ENCODE measurements at places on chromosomes 4 and X.

- no peak for DNase-seq
Measured at GRCh38 chrX:38639730-38640129, 78.4 kb downstream of the TSPAN7 start.

DNA sequence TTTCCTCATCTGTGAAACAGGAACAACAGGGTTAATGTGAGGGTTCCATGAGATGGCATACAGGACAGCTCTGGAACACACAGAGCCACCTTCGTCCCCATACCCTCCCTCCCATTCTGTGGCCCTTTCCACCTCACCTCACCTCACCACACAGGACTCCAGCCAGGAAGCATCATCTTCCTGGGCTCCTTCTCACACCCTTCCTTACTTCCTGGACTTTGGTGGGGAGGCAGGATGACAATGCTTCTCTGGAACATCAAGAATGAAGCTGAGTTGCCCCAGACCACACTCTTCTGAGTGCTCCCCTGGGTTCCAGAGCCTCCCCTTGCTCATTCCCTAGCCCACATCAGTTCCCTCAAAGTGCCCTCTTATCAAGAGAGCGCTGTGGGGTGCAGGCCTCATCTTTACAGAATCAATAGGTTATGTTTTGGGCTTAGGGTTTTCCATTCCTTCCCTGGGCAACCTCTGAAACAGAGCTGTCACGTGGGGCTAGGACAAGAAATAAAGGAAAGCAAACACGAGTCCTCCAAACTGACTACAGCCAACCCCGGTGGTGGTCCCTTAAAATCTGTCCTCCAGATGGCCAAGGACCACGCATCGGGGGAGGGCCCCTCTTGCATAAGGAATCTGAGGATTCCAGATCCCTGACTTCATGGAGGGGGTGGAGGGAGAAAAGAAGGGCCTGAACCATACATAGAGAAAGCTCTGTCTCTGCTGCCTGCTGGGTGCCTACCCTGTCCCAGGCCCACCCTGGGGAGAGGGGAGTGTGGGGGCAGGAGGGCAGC, 74.4 kb upstream of the ATP6AP2 start:
- no peak for DNase-seq

GRCh38 chr4:83490876-83491450, 6.1 kb upstream of the ABRAXAS1 start:
- DNase-seq, result no peak

DNA sequence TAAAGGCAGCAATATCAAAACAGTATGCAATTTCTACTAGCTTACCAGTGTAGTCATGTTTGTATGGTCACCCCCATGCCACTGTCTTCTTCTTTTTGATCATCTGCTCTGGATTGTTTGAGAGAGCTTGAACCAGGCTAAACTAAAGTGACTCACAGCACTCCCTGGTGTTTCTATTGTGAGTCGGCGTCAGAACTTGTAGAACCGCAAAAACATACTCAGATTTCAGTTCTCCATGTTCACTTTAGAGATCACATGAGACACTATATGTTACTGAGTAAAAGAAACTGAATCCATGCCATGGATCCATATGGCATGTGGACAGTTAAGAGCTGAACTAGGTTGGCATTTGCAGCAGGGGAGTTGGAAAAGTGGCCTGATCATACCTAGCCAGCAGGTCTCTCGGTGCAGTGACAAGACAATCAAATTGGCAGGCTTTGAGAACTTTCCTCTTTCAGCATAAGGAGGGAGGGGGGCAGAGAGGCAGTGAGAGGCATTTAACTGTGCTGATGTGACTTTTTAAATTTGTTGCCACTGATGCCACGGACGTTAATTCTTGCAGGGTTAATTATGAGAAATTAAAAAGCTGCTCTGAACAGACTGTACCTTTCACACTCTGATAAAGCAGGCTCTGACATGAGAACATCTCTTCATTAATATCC, 88.4 kb downstream of the AFF2 start:
- DNase-seq, result no peak

GRCh38 chr4:98570151-98570797, 88.1 kb downstream of the TSPAN5 start:
- DNase-seq, result no peak

GRCh38 chrX:69424161-69424560, 80.0 kb upstream of the NALF2 start:
- DNase-seq, result no peak

GRCh38 chrX:3348191-3348590, 1.7 kb upstream of the MXRA5 start:
- no peak for DNase-seq

DNA sequence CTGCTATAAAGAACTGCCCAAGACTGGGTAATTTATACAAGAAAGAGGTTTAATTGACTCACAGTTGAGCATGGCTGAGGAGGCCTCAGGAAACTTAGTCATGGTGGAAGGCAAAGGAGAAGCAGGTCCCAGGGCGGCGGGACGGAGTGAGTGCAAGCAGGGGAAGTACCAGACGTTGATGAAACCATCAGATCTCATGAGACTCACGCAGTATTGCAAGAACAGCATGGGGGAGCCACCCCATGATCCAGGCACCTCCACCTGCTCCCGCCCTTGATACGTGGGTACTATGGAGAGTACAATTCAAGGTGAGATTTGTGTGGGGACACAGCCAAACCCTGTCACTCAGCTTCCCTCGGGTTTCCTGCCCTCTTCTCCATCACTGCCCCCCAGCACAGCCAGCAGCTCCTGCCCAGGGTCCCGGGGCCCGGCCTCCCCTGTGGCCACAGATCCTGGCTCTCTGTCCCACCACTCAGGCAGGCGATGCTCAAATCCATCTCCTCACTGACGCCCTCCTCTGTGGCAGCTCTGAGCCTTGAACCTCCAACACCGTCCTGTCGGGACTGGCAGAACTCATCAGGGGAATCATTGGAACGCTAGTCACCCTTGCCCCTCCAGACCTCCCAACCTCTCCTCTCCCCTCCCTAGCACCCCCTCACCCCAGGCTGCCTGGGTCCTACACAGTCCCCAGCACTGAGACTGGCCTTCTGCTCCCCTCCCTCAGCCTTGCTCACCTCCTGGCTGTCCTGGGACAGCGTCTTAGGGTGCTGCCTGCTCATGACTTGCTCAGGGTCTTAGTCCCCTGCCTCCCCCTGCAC, 37.6 kb downstream of the FGFRL1 start:
- DNase-seq, result no peak

- no peak for DNase-seq
Measured at GRCh38 chrX:110683925-110684324, 111.7 kb downstream of the CHRDL1 start.

GRCh38 chr4:26075583-26075982, 161.6 kb downstream of the SMIM20 start:
- no peak for DNase-seq

DNA sequence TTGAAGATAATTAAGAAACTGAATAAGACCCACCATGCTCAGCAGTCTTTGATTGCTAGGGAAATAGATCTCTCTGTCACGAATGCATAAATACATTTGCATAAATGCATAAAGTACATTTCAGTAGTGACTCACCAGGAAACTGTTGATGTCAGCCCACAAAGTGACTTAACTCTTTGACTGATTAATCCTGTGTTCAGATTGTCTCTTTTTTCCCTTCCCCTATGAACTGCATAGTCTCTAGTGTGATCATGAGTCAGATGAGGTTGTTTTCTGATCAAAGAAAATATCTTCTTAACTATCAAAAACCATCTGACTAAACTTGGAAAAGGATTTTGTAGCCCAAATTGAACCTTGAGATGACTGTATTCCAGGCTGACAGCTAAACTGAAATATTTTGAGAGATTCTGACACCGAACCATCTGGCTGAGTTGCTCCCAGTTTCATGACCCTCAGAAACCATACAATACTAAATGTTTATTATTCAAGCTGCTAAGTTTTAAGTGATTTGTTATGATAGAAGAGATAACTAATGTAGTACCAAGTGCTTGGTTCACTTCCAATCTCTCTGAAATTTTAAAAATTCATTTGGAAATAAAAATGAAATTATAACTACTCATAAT, 1381.5 kb upstream of the AGA start:
- DNase-seq, result peak; percentile 1

- DNase-seq, result no peak
Measured at GRCh38 chr4:14924812-14925344, 77.4 kb upstream of the CPEB2 start.

DNA sequence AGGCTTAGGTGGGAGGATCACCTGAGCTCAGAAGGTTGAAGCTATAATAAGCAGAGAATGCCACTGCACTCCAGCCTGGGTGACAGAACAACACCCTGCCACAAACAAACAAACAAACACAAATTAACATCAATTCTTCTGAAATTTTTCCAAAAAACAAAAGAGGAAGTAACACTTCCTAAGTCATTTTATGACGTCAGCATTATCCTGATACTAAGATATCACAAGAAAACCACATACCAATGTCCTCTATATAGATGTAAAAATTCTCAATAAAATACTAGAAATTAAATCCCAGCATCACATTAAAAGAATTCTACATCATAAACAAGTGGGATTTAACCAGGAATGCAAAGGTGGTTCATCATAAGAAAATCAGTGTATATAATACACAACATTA, 64.4 kb upstream of the STK26 start:
- no peak for DNase-seq

- DNase-seq, result no peak
Measured at GRCh38 chr4:106996490-106996889, 39.6 kb downstream of the DKK2 start.

GRCh38 chr4:61783050-61783449, 582.9 kb downstream of the ADGRL3 start:
- DNase-seq, result no peak

DNA sequence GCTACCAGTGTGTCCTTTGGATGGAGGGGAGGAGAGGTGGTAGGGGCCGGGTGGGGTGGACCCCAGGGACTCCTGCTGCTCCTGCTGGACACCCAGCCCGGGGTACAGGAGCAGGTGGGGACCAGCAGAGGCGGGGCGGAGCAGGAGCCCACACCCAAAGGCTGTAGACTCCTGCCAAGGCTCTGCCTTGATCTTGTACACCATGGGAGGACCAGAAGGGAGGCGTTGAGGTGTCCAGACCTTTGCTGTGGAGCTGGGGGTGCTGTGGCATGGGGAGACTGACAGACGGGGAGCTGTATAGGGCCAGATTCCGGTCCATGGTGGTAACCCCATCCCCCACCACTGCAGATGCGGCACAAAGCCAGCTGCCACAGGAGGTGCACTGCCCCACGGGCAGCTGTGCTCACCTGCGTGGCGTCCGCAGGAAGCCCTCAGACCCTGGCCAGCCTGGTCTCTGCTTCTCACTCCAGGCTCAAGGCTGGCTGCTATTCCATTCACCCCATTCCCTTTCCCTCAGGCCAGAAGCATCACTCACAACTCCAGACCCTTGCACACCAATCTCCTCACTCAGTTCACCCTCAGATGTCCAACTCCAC, 5.0 kb upstream of the SLC26A1 start:
- no peak for DNase-seq

DNA sequence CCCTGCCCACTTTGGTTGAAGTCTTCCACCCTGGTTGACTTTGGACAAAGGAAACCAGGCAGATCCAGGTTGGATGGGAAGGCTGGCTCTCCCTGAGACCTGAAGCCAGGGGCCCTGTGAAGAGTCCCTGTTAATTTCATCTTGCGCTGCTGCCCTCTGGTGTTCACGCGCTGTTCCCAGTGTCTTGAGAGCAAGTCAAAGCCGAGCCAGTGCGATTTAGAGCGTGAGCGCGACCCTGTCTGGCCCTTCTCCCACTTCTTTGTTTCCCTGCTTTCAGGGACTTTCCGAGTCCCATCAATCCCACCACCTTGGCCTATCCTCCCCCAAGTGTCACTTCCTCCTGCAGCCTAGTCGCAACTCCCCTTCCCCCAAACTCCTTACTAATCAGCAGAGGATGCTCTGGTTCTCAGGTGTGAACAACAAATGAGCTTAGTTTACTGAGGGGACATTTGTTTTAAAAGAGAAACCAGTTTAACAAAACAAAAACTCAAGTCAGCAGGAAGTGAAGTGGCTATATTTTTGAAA, 25.8 kb upstream of the CHRNA9 start:
- no peak for DNase-seq

GRCh38 chr4:136920092-136920881, 612.0 kb downstream of the PCDH18 start:
- DNase-seq, result no peak

GRCh38 chr4:188139141-188139540, at the start of gene TRIML1:
Gene TRIML1 (plus strand): TSS chr4:188139441. CDS start chr4:188139559, 118 bp downstream.
- DNase-seq, result no peak

GRCh38 chr4:114807759-114808404, 209.3 kb downstream of the UGT8 start:
- DNase-seq, result no peak

DNA sequence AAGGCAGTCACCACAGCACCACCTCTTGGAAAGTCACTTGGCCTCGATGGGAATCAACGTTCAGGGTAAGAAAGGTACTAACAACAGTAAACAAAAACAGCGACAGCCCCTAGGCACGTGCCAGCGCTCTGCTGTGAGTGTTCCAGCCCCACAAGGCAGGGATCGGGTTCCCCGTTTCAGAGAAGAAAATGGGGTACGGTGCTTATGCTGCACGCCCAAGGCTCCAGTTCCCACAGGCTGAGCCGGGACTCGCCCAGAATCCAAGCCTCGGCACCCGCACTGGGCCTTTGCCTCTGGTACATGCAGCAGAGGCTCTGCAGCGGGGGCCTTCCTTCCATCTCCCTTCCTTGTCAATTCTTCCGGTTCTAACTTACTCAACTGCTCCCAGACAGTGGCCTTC, 37.3 kb downstream of the WDR1 start:
- no peak for DNase-seq

DNA sequence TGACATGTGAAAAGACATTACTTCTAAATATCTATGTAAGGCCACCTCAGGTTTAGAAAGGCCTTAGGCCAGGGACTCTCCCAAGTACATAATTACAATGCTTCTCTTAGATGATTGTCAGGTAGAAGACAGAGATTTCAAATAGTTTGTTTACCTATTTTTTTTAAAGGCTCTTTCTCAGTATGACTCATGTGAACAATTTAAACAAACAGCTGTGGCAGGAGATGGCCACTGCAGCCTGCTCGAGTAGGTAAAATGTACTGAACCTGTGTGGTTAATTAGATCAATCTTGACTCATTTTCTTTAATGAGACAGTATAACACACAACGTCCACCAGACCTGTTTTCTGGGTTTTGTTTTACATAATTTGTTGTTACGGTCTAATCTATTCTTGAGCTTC, 50.2 kb downstream of the LEF1 start:
- no peak for DNase-seq

DNA sequence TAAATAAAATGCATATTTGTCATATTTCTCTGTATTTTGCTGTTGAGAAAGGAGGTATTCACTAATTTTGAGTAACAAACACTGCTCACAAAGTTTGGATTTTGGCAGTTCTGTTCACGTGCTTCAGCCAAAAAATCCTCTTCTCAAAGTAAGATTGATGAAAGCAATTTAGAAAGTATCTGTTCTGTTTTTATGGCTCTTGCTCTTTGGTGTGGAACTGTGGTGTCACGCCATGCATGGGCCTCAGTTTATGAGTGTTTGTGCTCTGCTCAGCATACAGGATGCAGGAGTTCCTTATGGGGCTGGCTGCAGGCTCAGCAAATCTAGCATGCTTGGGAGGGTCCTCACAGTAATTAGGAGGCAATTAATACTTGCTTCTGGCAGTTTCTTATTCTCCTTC, 3.3 kb downstream of the HTT start:
- no peak for DNase-seq

DNA sequence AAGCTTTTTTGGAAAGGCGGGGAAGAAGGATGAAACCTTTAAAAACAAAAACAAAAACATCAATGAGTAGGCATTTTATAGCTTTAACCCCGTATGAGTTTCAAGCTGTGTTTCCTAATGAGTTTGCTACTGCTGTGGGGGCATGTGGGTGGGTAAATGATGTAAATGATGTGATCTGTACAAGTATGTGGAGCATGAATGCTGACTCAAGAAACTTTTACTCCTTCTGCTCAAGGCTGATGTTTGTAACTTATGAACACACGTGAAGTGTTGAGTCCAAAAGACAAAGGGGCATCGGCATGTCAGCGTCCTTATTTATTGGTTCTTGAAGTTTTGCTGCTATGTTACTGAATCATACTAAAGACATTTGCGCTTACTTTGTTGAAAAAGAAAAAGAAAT, 76.9 kb downstream of the CLCN4 start:
- no peak for DNase-seq

All from non-pigmented ciliary epithelial cell (primary cell).